ENCODE measurements at places on chromosomes 16 and 17.

DNA sequence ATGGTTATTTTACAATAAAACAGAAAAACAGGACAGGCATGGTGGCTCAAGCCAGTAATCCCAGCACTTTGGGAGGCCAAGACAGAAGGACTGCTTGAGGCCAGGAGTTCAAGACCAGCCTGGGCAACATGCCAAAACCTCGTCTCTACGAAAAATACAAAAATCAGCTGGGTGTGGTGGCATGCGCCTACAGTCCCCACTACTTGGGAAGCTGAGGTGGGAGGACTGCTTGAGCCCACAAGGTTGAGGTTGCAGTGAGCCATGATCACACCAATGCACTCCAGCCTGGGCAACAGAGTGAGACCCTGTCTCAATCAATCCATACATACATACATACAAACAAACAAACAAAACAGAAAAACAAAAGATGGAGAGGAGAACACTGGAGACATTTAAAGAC lies 45.6 kb downstream of the USP31 start:
- DNase-seq = no peak

- DNase-seq = no peak
Observed at GRCh38 chr17:50238601-50239280, 35.5 kb upstream of the TMEM92 start.

DNA sequence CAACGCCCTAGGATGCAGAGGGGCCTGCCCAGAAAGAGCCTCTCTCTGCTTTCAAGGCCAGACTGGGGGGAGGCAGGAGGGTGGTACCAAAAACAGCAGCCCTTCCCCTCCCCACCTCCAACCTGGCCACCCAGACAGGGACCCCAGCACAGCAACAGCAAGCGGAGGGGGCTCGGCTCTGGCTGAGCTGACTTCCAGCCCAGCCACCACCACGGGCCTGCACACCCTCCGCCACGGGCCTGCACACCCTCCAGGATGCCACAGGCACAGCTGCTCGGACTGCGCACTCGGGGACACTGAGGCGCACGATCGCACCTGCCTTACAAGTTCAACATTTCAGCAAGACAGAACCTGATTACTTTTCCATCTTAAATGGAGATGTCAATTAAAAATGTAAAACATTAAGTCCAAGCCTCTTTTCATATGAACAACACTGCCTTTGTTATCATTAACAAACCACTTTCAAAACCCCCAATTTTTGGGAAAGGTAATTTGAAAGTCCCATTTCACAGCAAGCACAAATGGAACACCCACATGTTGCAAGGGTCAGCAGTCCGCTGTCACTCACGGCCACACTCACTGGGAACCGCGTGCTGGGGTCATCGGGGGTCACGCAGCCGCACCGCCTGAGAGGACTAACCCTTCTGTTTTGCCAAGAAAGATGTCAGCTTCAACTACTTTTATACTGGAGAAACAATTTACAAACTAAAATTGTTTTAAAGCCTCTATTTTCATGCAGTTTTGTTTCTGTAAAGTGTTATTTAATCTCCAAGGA lies 76.4 kb downstream of the ANKRD11 start:
- DNase-seq = no peak

- DNase-seq = no peak
Observed at GRCh38 chr16:10949424-10949970, 5.1 kb downstream of the CLEC16A start.

- no peak for DNase-seq
Observed at GRCh38 chr16:81374550-81374949, 59.8 kb downstream of the GAN start.

- DNase-seq = peak; percentile 56
Observed at GRCh38 chr17:77494664-77495435, 354.1 kb downstream of the SEC14L1 start.

DNA sequence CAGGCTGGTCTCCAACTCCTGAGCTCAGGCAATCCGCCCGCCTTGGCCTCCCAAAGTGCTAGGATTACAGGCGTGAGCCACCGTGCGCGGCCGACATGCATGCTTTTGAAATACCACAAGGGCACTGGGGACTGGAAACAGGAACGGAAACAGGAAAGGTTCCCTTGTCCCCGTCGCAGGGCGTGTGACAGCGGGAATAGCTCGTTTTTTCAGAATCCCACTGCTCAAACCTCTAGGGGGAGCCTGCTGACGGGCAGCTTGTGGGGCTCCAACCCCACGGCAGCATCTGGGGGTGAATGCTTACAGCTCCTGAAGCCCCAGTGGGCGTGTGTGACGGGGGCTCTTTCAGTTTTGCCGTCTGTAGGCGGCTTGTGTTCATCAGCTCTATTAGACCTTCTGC lies 18.8 kb upstream of the ASGR2 start:
- DNase-seq = no peak

DNA sequence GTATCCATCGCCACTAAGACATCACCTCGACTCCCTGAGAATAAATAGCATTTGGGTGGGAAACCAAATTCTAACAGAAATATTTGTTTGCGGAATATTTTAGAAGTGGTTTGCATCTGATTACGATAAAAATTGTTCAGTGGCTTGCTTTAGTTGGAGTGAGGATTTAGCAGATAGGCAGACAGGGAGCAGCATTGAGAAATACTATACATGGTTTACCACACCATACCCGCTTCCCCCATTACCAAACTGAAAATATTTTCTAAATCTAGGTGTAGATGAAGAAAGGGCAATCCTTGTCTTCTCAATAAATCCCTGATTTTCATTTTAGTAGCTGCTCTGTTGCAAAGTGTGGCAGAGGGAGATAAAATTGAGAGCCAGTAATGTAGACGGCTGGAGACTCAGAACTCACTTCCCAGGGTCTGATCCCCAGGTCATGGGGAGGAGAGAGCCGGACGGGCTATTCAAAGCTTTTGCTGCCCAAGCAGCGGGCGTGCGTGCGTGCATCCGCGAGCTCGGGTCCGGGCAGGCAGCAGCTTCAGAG lies 808 bp upstream of the BAHCC1 start:
- no peak for DNase-seq

GRCh38 chr17:1095090-1095852 lies 84.5 kb downstream of the ABR start:
- no peak for DNase-seq

DNA sequence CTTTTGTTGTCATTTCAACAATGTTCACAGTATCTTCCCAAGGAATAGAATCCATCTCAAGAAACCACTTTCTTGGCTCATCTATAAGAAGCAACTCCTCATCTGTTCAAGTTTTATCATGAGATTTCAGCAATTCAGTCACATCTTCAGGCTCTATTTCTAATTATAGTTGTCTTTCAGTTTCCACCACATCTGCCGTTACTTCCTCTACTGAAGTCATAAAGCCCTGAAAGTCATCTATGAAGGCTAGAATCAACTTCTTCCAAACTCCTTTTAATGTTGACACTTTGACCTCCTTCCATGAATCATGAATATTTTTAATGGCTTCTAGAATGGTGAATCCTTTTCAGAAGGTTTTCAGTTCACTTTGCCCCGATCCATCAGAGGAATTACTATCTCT lies 102.1 kb downstream of the CDH13 start:
- no peak for DNase-seq

DNA sequence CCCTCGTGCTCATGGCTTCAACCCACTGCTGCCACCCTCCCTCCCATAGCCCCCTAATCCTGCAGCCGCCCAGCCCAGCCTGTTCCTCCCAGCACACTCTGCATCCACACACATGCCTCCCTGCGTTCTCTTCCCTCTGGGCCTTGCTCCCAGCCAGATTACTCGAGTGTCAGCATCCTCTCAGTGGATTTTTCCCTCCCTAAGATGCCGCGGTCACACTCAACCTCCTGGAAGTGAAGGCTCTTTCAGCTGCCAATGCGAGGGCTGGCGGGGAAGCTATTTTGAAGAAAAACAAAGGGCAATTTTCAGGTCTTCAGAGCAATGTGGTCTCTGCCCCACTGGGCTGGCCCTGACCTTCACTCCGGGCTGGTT lies 23.2 kb upstream of the CACNG5 start:
- no peak for DNase-seq

DNA sequence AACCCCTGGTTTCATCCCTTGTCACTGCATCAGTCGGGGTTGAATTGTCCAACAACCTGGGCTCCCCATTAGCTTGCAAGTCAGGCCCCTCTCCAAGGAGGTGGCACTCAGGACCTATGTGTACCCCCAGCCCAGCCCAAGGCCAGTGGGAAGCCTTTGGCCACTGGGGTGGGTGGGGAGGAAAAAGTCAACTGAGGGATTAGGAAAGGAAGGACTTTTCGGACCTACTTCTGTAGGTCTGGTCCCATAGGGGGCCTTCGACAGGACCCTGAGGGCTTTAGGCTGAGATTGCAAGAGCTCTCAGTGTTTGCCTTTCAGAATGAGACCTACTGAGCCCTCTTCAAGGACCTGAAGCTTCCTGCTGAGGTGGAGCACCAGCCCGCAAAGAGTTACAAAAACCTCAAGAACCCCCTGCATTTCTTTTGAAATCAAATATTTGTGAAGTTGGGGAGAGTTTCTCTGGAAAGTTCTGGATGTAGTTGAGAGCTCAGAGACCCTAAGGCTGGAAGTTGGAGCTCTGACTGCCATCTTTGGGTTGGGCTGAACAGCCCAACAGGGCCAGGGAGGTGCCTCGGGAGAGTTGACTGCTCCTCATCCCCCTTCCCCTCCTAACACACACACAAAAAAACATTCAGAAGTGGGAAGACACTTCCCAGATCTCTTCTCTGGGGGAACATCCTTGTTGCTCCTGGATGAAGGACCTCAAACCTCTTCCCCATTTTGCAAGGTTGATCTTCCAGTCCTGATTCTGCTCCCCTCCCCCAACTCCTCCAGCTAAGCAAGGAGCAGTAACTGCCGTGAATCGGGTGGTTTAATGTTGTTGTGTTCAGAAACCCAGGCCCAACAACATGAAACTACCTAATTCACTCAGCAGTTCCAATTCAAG lies 5.8 kb upstream of the HOXB9 start:
- DNase-seq = no peak

GRCh38 chr16:17578981-17579874 lies 108.5 kb upstream of the XYLT1 start:
- DNase-seq = no peak

- no peak for DNase-seq
Observed at GRCh38 chr17:62887437-62887836, 78.6 kb upstream of the TANC2 start.

DNA sequence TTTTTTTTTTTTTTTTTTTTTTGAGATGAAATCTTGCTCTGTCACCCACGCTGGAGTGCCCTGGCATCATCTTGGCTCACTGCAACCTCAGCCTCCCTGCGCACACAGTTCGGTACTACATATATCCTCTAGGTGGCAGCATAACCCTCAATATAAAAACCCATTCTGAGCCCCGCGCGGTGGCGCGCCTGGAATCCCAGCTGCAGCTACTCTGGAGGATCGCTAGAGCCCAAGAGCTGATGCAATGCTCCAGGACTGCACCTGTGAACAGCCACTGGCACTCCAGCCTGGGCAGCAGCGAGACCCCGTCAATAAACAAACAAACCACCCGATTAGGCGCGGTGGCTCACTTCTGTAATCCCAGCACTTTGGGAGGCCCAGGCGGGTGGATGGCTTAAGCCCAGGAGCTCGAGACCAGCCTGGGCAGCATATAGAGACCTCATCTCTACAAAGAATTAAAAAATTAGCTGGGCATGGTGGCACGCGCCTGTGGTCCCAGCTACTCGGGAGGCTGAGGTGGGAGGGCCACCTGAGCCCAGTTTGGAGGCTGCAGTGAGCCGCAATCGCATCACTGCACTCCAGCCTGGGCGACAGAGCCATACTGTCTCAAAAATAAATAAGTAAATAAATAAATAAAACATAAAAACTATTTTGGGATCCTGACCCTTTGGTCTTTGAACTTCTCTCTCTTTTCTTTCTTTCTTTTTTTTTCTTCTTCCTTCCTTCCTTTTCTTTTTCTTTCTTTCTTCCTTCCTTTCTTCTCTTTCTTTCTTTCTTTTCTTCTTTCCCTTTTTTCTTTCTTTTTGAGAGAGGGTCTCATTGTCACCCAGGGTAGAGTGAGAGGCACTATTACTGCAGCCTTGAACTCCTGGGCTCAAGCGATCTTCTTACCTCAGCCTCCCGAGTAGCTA lies 15.4 kb upstream of the AKAP10 start:
- peak; percentile 29 for DNase-seq

DNA sequence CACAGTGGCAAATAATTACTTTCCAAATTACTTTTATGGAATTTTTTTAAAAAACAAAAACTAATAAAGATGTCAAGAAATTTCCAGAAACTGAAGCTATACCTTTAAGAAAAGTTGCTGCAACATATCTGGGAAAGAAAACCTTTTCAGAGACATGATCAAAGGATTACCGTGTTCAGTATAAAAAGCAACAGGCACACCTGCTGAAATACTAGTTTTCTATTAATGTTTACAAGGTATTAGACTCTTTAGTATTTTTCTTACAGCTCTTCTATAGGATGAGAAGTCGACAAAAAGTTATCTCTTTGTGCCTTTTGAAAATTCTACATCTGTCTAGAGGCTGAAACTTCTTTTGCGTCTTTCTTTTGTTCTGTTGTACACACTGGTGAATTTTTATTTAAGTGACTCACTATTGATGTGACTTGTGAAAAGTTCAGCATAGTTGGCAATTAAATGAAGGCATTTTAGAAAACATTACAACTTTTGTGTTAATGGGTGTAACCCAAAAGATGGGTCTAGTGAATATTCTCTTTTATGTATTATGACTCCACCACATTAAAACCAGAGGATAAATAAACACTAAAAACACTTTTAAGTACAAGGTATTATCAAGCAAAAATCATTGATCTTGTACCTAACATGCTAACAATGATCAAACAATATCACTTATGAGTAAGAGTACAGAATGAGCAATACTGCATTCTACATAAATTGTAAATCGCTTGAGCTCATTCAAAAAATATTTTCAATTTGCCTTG lies 23.8 kb downstream of the NACA2 start:
- DNase-seq = no peak

DNA sequence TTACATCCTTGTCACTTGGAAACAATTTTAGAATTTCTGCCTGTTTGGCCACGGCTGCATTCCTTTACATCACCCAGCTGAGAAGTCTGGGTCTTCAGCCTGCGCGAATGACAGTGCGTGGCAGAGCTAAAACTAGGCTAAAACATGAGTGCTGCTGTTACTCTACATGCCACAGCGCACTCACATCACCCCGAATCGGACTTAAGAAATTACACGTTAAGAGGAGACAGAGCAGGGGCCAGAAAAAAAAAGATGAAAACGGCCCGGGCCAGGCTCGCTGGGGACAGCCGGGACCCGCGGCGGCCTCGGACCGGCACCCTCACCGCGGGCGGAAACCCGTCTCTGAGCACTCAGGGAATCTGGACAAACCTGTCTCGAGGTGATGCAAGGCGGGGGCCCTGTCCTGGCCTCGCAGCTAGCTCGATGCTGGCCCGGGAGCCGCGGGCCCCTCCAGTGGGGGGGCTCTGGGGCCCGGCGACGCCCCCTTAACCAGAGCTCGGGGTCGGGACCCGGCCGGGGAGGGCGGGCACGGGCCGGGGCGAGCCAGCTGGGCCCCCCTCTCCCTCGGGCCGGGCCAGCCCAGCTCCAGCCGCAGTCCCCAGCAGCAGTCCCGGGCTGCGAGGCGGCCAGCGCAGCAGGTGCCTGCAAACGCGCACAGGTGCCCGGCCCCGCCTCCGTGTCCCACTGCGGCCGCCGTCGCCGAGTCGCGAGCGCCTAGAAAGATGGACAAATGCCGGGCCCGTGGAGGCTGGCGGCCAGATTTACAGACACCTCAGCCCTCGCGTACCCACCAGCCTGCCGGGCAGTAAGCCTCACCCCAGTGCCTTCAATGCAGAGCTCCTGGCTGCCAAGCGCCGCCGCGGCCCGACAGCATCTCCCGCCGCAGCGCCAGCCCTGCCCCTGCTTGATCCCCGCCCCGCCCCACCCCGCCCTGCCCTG lies at the start of gene AKTIP:
TSS of gene AKTIP (minus strand) at position 879 of the 939 bp plus-strand sequence. CDS start 2,950 bp downstream, outside the sequence.
- no peak for DNase-seq

Data from stimulated activated CD8-positive, alpha-beta memory T cell treated with anti-CD3 and anti-CD28 coated beads, Interleukin-4, amount 100 ng/mL, for 1 hour (primary cell).